Breast epithelium (tissue), 4 donors: ENCODE measurements at places on chromosomes 2 and 18. TPM values are rescaled to one million over a fixed set of nuclear protein-coding genes. Genes with fewer than 3 reads are reported as not detected.

MATN3 gene
- total RNA-seq = 2.6 TPM

CCDC141 gene
- total RNA-seq = 2.2 TPM

UBE2F gene
- 66.9 TPM for total RNA-seq

- no peak for DNase-seq
Observed at GRCh38 chr18:47560723-47561715, 309.6 kb upstream of the SKOR2 start.

DNA sequence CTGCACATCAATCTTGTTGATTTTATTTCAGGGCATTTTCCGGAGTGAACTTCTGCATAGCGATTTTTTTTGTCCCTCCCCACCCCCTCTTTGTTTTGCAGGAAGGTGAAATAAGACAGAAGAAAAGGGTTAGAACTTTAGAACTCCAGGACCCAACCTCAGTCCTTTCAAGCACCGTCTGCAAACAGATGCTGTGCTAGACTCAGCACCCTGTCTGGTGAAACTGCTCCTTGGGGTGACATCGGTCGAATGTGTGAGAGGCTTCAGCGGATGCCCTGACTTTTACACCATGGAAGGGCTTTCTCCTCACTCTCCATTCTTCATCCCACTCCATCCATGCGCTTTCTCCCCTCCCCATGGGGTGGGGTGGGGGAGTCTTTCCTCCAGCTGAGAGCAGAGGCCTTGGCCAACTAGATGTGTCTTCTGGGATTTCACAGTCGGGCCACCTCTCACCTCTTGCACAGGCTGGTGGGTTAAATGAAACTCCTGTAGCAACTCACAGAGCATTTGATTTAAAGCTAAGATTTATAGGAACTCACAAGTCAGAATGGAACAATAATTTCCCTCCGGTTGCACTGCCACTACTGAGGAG is 43.3 kb upstream of the EDAR start:
- DNase-seq = no peak

DNA sequence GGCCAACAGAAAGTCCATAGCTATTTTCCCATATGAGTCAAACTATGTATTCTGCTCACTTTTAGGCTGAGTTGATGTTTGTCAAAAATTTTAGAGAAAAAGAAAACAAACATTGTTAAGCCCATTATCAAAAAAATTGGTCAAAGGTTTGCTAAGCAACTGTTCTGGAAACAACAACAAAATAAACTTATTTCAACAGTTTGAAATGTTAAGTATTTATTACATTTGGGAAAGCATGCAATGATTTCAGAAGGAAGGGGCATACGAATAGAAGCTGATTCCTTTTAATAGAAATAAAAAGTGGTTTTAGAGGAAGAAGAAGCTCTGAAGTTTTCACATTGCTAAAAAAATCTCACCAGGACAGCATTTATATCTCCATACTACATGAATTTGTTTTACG is 1837.5 kb upstream of the CELF4 start:
- DNase-seq = no peak
